ENCODE measurements at places on chromosomes 5 and 9. TPM values are rescaled to one million over a fixed set of nuclear protein-coding genes. Genes with fewer than 3 reads are reported as not detected.

GRCh38 chr5:82975812-82976211 lies 101.4 kb downstream of the TMEM167A start:
- no peak overlapping the region for H3K4me3 ChIP-seq
- H3K4me1 ChIP-seq = no peaks in the 10 kb centered on the region
- no peak for DNase-seq
- no peaks in the 10 kb centered on the region for H3K36me3 ChIP-seq

DNA sequence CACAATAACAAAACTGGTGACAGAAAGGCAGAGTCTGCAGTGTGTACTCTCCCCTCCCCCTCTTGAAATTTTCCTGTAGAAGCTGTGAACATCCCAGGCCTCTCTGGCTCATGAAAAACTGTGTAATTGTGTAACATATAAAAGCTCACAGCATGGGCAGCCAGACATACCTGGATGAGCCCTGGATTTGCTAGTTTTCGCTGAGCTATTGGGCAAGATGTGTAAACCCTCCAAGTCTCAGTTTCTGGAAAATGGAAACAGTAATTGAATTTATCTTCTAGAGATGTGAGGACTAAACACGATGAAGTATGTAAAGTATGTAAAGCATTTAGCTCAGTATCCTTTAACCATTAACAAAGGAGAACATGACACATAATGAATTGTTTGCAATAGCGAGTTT lies 143.2 kb upstream of the ANKH start:
- DNase-seq = no peak
- H3K36me3 ChIP-seq = no peaks in the 10 kb centered on the region
- H3K27ac ChIP-seq = no peak overlapping the region
- peaks cover 1% of the 10 kb centered on the region for H3K4me1 ChIP-seq
- H3K27me3 ChIP-seq = no peaks in the 10 kb centered on the region

Gene UBE2QL1
- total RNA-seq = 1.8 TPM

- no peak overlapping the region for H3K4me3 ChIP-seq
- no peaks in the 10 kb centered on the region for H3K27me3 ChIP-seq
- H3K4me1 ChIP-seq = peaks cover 11% of the 10 kb centered on the region
- DNase-seq = no peak
- H3K27ac ChIP-seq = peak overlapping the region; percentile 80
Measured at GRCh38 chr5:32506201-32506661, 61.7 kb upstream of the ZFR start.

Gene AGXT2
- not detected for total RNA-seq

GRCh38 chr5:10360686-10361085 lies 7.2 kb downstream of the MARCHF6 start:
- H3K4me3 ChIP-seq = no peak overlapping the region
- no peaks in the 10 kb centered on the region for H3K4me1 ChIP-seq
- no peaks in the 10 kb centered on the region for H3K36me3 ChIP-seq
- no peak overlapping the region for H3K27ac ChIP-seq
- H3K27me3 ChIP-seq = no peaks in the 10 kb centered on the region
- no peak for DNase-seq

DNA sequence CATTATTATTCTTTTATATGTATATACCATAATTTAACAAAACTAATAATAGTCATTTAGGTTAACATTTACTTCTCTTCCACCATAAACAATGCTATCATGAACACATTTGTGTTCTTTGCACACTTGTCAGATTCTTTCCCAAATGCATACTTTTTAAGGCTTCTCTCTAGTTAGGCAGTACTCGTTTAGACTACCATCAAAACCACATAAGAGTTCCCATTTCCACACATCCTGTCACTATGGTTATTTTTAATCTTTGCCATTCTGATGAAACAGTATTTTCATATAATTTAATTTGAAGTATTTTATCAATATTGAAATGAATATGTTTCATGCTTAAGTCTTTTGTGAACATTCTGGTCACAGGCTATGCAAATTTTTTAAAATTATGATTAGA lies 15.1 kb downstream of the DROSHA start:
- no peaks in the 10 kb centered on the region for H3K4me1 ChIP-seq
- peaks cover 5% of the 10 kb centered on the region for H3K36me3 ChIP-seq
- no peak overlapping the region for H3K27ac ChIP-seq
- H3K27me3 ChIP-seq = no peaks in the 10 kb centered on the region
- H3K4me3 ChIP-seq = no peak overlapping the region
- no peak for DNase-seq

DNA sequence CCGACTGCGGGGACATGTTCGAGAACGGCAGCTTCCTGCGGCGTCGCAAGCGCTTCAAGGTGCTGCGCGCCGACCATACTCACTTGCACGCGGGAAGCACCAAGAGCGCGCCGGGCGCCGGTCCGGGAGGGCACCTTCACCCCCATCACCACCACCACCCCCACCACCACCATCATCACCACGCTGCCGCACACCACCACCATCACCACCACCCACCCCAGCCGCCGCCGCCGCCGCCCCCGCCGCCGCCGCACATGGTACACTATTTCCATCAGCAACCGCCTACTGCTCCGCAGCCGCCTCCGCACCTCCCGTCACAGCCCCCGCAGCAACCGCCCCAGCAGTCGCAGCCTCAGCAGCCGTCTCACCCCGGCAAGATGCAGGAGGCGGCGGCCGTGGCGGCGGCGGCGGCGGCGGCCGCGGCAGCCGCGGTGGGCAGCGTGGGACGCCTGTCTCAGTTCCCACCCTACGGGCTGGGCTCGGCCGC lies 514 bp downstream of the FOXB2 start:
- H3K4me3 ChIP-seq = peak overlapping the region; percentile 56
- H3K27ac ChIP-seq = no peak overlapping the region
- no peaks in the 10 kb centered on the region for H3K36me3 ChIP-seq
- no peak for DNase-seq

GRCh38 chr9:121816845-121817450 lies 165.5 kb downstream of the DAB2IP start:
- DNase-seq = peak; percentile 6
- no peaks in the 10 kb centered on the region for H3K4me1 ChIP-seq
- H3K27me3 ChIP-seq = no peaks in the 10 kb centered on the region

- H3K27me3 ChIP-seq = no peaks in the 10 kb centered on the region
- H3K36me3 ChIP-seq = no peaks in the 10 kb centered on the region
- no peak for DNase-seq
- H3K4me3 ChIP-seq = no peak overlapping the region
- no peak overlapping the region for H3K27ac ChIP-seq
- H3K4me1 ChIP-seq = no peaks in the 10 kb centered on the region
Measured at GRCh38 chr9:18149471-18150011, 324.4 kb upstream of the ADAMTSL1 start.

Gene SLC34A3
- not detected for total RNA-seq

Gene NFX1
- 45.5 TPM for total RNA-seq

Gene ARHGEF39
- 1.6 TPM for total RNA-seq

- no peak overlapping the region for H3K27ac ChIP-seq
- H3K27me3 ChIP-seq = no peaks in the 10 kb centered on the region
- H3K4me1 ChIP-seq = no peaks in the 10 kb centered on the region
- no peaks in the 10 kb centered on the region for H3K36me3 ChIP-seq
Measured at GRCh38 chr9:90724112-90724511, 77.5 kb upstream of the SYK start.

Gene C9
- total RNA-seq = not detected

Gene TMEM232
- 6.4 TPM for total RNA-seq

DNA sequence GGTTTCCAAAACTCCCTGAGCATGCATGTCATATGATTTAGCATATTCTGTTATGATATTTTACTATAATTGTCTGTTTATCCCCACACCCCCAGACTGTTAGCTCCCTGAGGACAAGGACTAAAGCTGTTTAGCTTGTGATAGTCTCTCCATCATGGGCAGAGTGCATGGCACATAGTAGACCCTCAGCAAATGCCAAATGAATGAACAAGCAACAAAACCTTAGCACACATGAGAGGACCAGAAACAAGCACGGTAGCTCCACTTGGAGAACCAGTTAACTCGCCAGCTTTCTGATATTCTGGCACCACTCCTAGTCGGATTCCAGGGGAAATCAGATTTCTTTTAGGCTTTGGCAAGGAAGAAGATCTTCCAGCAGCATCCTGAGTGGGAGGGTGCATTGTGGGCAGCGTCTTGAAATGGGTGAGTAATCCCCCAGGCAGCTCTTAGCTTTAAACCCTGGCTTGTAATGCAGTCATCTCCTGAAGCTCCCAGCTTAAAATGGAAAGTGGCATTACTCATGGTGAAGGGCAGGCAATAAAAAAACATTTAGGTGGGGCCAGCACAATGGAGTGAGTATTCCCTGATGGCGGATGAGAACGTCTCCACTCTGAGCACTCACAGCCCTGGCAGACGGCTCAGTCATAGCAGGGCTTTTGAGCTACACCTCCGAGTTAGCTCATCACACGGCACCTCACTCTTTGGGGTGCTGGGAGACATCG lies 41.1 kb downstream of the FGF1 start:
- H3K27me3 ChIP-seq = no peaks in the 10 kb centered on the region
- peaks cover 6% of the 10 kb centered on the region for H3K4me1 ChIP-seq
- peak overlapping the region; percentile 78 for H3K27ac ChIP-seq
- no peak for DNase-seq
- H3K36me3 ChIP-seq = no peaks in the 10 kb centered on the region
- H3K4me3 ChIP-seq = no peak overlapping the region

DNA sequence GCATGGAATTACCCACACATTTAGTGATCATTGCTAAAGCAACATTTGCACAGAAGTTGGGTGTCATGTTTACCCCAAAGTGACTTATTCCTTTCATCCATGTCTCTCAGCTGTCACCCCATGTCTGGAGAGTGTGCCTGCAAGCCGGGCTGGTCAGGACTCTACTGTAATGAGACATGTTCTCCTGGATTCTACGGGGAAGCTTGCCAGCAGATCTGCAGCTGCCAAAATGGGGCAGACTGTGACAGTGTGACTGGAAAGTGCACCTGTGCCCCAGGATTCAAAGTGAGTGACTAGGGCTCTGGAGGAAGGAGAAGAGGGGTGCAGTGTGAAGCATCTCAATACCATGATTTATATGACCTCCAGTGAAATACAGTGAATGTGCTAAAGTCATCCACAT lies 99.9 kb upstream of the PRRC1 start:
- DNase-seq = no peak
- H3K4me3 ChIP-seq = no peak overlapping the region
- H3K4me1 ChIP-seq = no peaks in the 10 kb centered on the region
- H3K27me3 ChIP-seq = no peaks in the 10 kb centered on the region

- H3K27me3 ChIP-seq = no peaks in the 10 kb centered on the region
- H3K36me3 ChIP-seq = no peaks in the 10 kb centered on the region
- no peak overlapping the region for H3K27ac ChIP-seq
- DNase-seq = no peak
- no peak overlapping the region for H3K4me3 ChIP-seq
Measured at GRCh38 chr5:111439473-111440075, 72.8 kb downstream of the STARD4 start.

GRCh38 chr5:77312413-77312812 lies 101.9 kb downstream of the PDE8B start:
- H3K27me3 ChIP-seq = no peaks in the 10 kb centered on the region
- H3K4me1 ChIP-seq = no peaks in the 10 kb centered on the region
- no peak overlapping the region for H3K27ac ChIP-seq
- H3K36me3 ChIP-seq = no peaks in the 10 kb centered on the region
- no peak for DNase-seq

DNA sequence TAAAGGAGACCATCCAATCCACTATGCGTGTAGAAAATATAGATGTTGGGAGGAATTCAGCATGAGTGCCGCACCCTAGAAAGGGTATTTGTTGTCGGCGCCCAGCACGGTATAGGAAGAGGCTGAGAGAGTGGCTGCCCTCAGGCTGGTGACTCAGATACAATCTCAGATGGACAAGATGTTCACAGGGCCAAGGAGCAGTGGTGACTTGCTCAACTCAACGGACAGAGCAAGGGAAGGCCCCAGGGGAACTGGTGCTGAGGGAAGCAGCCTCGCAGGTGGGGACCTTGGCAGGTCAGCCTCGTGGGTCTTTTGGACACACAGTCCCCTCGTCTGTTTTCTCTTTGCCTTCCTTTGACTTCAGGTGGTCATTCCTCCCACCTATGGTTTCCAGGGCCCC lies 28.0 kb upstream of the IRX2 start:
- no peak for DNase-seq
- no peak overlapping the region for H3K4me3 ChIP-seq
- no peaks in the 10 kb centered on the region for H3K27me3 ChIP-seq

Gene IARS1
- 111 TPM for total RNA-seq

Gene SLC46A2
- 0.16 TPM for total RNA-seq

DNA sequence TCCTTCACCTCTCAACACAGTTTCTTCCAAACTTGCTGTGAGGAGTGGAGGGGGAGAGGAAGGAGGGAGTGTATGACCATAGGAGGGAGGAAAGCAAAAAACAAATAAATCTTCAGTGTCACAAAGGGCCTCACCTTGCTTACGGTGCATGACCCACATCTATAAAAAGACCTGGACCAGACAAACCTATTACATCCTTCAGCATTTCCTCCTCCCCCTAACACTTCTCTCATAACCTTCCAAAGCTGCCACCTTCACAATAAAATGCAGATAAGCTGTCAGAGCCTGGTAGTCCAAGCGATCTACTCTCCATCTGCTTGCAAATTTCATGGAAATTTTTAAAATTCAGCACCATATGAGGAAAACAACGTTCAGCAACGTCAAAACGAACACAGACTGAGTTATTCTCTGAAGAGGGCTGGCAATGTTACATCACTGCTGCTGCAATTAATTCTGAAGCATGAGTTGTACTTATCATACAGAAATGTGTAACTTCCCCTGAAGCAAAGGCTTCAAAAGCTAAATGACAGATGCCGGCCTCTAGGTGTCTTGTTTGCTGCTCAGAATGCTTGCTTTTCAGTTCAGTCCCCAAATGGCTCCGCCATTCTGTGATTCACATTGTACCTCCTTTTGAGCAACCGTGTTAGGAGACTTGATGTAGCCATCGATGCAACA lies 62.9 kb downstream of the EFNA5 start:
- H3K36me3 ChIP-seq = no peaks in the 10 kb centered on the region
- no peak overlapping the region for H3K27ac ChIP-seq
- H3K27me3 ChIP-seq = no peaks in the 10 kb centered on the region
- no peak overlapping the region for H3K4me3 ChIP-seq
- H3K4me1 ChIP-seq = no peaks in the 10 kb centered on the region

DNA sequence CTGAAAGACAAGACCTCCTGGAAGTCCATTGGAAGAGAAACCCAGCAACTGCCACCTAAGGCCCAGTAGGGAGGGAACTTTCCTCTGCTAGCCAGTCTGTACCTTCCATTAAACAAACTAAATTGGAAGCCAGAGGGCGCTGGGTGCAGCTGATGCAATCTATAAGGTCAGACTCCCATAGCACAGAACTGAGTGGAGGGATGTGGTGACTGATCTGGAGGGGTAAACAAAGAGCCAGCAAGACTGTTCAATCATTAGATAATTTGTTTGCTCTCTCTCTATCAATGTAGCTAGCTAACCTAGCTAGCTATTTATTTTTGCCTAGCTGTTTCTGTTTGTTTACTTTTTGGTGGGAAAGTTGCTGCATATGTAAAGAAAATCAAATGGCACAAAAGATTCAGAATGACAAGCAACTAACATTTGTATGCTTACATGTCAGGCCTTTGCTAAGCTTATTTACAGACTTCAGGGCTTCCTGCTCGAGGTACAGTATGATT lies 291.8 kb upstream of the DAB2 start:
- H3K27ac ChIP-seq = no peak overlapping the region
- H3K27me3 ChIP-seq = no peaks in the 10 kb centered on the region
- no peak overlapping the region for H3K4me3 ChIP-seq
- H3K36me3 ChIP-seq = no peaks in the 10 kb centered on the region
- H3K4me1 ChIP-seq = no peaks in the 10 kb centered on the region

- DNase-seq = no peak
- H3K4me3 ChIP-seq = no peak overlapping the region
- no peaks in the 10 kb centered on the region for H3K27me3 ChIP-seq
- no peaks in the 10 kb centered on the region for H3K36me3 ChIP-seq
- H3K4me1 ChIP-seq = no peaks in the 10 kb centered on the region
Measured at GRCh38 chr5:137400571-137400970, 98.6 kb downstream of the SPOCK1 start.

- H3K36me3 ChIP-seq = no peaks in the 10 kb centered on the region
- no peaks in the 10 kb centered on the region for H3K27me3 ChIP-seq
- no peak overlapping the region for H3K27ac ChIP-seq
- DNase-seq = no peak
- no peaks in the 10 kb centered on the region for H3K4me1 ChIP-seq
- no peak overlapping the region for H3K4me3 ChIP-seq
Measured at GRCh38 chr5:73674669-73675004, 48.6 kb downstream of the ARHGEF28 start.

Measured in breast epithelium (tissue), 4 donors.